ENCODE measurements at places on chromosomes 6 and 20. TPM values are rescaled to one million over a fixed set of nuclear protein-coding genes. Genes with fewer than 3 reads are reported as not detected.

DNA sequence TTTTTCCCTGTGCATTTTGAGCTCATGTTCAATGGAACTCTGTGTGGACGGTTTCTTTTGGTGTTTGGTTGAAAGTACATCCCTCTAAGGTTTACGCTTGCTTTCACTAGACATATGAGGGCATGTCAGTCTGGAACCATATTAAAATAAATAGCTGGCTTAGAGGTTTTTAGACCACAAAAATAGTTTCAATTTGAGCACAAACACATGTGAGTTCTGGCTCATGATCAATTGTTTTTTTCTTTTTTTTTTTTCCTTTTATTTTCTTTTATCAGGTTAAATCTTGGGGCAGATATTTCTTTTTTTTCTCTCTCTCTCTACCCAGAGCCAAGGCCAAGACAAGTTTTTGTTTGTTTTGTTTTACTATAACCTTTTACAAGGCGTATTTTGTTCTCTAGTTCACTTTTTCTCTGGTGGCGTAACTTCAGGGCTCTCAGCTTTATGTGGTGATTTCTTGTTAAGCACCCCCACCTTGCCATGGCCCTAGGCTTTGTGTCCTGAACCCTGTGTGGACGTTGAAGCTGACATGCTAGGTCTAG is 92.9 kb downstream of the SHLD1 start:
- no peaks in the 10 kb centered on the region for H3K36me3 ChIP-seq
- H3K27me3 ChIP-seq = no peaks in the 10 kb centered on the region
- H3K4me3 ChIP-seq = no peak overlapping the region
- no peak overlapping the region for H3K27ac ChIP-seq
- DNase-seq = no peak

DNA sequence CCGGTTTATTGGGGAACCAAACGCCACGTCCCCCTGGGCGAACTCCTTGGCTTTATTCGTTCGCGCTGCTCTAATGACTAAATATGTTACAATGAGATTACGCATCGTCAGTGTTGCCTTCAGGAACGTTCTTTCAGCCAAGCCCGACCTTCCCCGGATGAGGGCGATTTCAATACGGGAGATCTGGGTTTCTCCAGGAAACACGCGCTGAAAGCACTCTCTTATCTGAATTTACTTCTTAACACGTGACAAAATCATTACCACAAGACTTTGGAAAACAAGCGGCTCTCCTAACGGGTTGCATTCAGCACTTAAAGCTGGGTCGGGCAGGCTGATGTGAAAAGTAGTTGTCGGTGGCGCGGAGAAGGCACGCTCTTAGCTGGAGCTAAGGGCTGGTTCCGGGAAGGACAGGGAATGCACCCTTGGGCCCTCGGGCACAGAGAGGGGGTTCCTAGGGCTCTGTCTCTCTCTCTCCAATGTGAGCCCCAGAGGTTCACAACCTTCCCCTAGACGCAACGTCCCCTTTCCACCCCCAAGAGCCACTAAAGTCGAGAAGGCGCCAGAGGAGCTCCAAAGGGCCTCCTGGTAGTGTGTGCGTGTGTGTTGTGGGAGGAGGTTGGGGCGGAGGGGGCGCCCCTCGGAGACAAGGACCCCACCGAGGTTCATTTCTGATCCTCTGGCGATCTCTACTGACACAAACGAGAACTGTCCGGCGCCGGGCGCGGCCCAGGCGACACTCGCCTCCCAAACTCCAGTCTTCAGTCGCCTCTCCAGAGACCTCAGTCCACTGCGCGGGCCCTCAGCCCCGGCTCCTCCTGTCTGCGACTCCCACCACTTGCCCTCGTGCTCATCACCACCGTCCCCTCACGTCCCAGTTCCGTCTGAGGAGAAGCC is 7.1 kb upstream of the NKX2-2 start:
- no peak overlapping the region for H3K4me3 ChIP-seq
- no peak overlapping the region for H3K27ac ChIP-seq
- no peaks in the 10 kb centered on the region for H3K36me3 ChIP-seq
- H3K4me1 ChIP-seq = no peaks in the 10 kb centered on the region

GRCh38 chr6:162116902-162117525 is 610.6 kb downstream of the PRKN start:
- H3K27me3 ChIP-seq = no peaks in the 10 kb centered on the region
- H3K4me3 ChIP-seq = no peak overlapping the region
- no peaks in the 10 kb centered on the region for H3K4me1 ChIP-seq
- DNase-seq = no peak

GRCh38 chr6:145865595-145865994 is 51.0 kb upstream of the FBXO30 start:
- no peak overlapping the region for H3K27ac ChIP-seq
- no peak overlapping the region for H3K4me3 ChIP-seq
- H3K27me3 ChIP-seq = no peaks in the 10 kb centered on the region
- no peak for DNase-seq
- H3K36me3 ChIP-seq = no peaks in the 10 kb centered on the region
- no peaks in the 10 kb centered on the region for H3K4me1 ChIP-seq

DNA sequence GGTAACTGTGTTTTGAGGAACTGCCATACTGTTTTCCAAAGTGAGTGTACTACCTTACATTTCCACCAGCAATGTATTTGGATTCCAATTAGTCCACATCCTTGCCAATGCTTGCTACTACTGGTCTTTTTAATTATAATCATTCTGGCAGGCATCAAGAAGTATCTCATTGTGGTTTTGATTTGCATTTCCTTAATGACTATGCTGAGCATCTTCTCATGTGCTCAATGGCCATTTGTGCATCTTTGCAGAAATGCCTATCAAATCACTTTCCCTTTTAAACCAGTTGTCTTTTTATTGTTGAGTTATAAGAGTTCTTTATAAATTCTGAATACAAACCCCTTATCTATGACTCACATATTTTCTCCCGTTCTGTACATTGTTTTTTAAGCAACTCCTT is 75.9 kb downstream of the ATG5 start:
- H3K27me3 ChIP-seq = no peaks in the 10 kb centered on the region
- H3K4me1 ChIP-seq = peaks cover 12% of the 10 kb centered on the region
- no peak overlapping the region for H3K27ac ChIP-seq
- H3K36me3 ChIP-seq = peaks cover 5% of the 10 kb centered on the region
- no peak for DNase-seq

GRCh38 chr20:63950701-63951397 is 5.4 kb downstream of the UCKL1 start:
- H3K4me3 ChIP-seq = no peak overlapping the region
- H3K27ac ChIP-seq = no peak overlapping the region

DNA sequence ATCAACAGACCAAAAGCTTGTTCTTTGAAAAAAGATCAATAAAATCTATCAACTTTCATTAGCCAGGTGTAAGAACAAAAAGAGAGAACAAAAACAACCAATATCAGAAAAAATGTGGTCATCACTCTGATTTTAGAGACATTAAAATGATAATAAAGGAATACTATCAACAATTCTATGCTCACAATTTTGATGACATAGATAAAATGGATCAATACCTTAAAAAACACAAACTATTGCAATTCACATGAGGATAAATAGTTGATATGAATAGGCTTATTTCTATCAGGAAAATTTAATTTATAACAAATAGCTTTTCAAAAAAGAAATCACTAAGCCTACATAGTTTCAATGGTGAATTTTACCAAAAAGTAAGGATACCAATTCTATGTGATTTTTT is 809.4 kb upstream of the EYS start:
- no peak overlapping the region for H3K27ac ChIP-seq
- H3K4me3 ChIP-seq = no peak overlapping the region
- H3K27me3 ChIP-seq = no peaks in the 10 kb centered on the region
- H3K4me1 ChIP-seq = no peaks in the 10 kb centered on the region
- no peak for DNase-seq

DNA sequence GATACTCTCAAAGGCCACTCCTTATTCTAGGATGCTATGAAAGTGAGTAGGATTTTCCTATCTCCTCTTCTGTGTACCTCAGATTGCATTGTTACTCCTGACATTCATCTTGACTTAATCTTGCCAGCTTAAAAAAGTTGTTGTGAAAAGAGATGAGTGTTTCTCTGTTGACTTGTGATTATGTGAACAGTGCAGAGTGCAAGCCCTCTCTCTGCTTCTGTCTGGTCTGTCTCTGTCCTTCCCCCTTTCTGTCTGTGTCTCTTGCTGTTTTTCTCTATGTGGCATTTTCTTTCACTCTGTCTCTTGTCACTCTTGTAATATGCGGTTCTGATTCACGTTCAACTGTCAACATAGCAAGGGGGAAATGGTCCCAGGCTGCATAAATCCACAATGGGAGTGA is 306.6 kb downstream of the FARS2 start:
- no peak overlapping the region for H3K4me3 ChIP-seq
- no peaks in the 10 kb centered on the region for H3K36me3 ChIP-seq
- no peaks in the 10 kb centered on the region for H3K4me1 ChIP-seq
- no peak for DNase-seq
- H3K27me3 ChIP-seq = no peaks in the 10 kb centered on the region

DNA sequence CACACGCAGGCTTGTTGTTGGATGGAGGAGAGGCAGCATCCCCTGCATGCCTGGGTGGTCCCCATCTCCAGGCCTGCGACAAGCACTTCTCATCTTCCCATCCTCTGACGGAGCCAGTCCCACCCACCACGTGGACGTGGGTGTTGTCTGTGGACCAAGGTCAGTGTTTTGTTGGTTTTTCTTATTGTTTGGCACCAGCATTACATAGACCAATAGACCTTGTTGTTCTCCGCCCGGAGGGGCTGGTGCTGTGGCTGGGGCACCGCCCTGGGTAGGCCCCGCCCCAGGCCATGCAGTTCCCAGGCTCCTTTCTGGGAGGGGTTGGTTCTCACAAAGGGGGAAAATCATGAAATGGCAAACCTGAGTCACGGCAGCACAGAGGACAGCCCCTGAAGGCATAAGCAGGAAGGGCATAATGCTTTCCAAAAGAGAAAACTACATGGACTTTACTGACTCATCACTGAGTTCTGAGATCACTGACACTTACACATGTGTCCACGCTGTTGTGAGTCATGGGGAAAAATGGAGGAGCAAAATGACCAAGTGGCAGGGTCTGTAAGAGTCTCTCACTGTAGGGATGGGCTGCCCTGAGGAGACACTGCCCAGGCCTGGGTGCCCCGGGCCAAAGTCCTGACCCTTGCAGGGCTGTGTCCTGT is 90.8 kb downstream of the THBS2 start:
- no peak overlapping the region for H3K4me3 ChIP-seq
- peak; percentile 93 for DNase-seq

DNA sequence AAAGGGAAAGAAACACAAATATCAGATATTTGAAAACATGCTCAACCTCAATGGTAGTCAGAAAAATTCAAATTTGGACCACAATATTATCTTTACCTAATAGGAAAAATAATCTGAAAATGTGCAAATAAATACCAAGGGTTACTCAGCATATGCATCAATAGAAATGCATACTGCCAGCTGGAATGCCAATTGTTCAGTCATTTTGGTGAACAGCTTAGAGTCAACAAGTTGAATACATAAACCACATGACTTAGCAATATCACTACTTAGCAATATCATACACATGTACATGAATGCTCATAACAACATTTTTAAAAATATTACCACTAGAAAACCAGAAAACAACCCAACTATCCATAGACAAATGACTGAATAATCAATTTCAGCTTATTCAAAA is 212.7 kb downstream of the PTPRK start:
- no peak overlapping the region for H3K27ac ChIP-seq
- H3K27me3 ChIP-seq = no peaks in the 10 kb centered on the region
- DNase-seq = no peak
- no peak overlapping the region for H3K4me3 ChIP-seq
- H3K4me1 ChIP-seq = no peaks in the 10 kb centered on the region
- no peaks in the 10 kb centered on the region for H3K36me3 ChIP-seq

GRCh38 chr6:84685983-84686584 is 78.3 kb downstream of the TBX18 start:
- no peak overlapping the region for H3K27ac ChIP-seq
- H3K36me3 ChIP-seq = no peaks in the 10 kb centered on the region
- no peak for DNase-seq

DNA sequence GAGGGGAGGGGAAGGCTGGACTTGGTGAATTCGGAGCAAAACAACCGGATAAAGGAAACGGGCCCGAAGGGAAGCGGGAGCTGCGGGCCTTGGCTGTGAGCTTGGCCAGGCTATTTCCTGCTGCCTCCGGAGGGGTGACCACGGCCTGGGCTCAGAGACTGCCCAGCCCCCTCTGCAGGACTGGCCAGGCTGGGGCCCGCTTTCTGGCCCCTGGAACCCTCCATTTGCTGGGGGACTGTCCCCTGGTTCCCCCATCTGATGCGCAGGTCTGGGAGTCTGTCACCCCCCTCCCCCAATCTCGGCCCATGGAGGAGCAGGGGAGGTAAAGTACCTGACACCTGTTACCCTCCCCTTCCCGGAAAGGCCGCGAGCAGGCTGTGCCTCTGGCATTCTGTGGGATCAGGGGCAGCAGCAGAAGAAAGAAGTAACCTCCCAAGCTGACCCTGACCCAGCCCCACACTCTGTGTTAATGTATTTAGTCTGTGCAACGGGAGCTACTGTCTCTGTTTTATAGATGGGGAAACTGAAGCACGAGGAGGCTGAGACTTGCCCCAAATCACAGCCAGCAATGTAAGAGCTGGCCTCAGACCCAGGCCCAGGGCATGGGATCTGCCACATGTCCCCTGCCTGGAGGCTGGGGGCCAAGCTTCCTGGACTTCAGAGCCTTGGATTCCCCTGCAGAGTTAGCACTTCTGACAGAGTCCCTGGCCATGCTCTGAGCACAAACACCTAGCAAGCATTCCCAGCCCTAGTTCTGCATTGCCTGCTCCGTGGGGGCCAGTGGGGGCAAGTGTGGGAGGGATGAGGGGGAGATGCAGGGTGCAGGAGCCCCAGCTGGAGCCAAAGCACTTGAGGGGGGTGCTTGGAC is 3.5 kb downstream of the C20orf204 start:
- no peak overlapping the region for H3K27ac ChIP-seq
- peaks cover 9% of the 10 kb centered on the region for H3K4me1 ChIP-seq
- DNase-seq = no peak

DNA sequence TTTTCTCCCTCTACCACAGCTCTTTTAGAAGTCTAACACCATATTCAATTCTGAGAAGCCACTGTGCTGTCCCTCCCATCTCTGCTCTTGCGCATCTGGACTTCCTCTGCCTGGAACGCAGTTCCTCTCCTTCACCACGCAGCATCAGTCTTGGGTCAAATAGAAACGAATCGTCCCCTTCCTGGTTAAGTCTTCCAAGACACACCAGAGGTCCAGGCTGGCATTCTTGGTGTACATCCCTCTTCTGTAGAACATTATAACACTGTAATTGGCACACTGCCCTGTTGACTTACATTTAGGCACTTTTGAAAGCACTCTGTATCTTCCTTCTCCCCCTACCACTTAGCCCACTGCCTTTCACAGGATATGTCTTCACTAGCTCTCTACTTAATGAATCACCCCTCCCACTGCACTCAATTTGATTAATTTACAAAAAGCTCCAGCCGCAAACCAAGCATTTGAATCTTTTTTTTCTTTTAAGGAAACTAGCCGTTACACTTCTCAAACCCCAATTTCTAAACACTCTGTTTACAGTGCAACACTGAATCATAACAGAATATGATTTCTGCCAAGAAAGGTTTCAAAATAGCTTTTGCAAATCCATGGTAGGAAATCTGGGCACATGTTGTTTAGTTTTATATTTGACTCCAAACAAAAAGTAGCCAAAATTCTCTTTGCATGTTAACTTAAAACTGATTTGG is 140.8 kb upstream of the CARMIL1 start:
- no peaks in the 10 kb centered on the region for H3K36me3 ChIP-seq
- no peaks in the 10 kb centered on the region for H3K27me3 ChIP-seq
- peak overlapping the region; percentile 29 for H3K27ac ChIP-seq
- no peak for DNase-seq
- H3K4me3 ChIP-seq = peak overlapping the region; percentile 21

- no peak for DNase-seq
- H3K4me1 ChIP-seq = no peaks in the 10 kb centered on the region
- H3K27me3 ChIP-seq = no peaks in the 10 kb centered on the region
- no peak overlapping the region for H3K4me3 ChIP-seq
Observed at GRCh38 chr20:15760001-15760621, 813.1 kb downstream of the KIF16B start.

The GTSF1L gene
- polyA plus RNA-seq = not detected

The GMPR gene
- 0.32 TPM for polyA plus RNA-seq

The TMEM200A gene
- 80.4 TPM for polyA plus RNA-seq

The SFTA2 gene
- not detected for polyA plus RNA-seq

Data from keratinocyte (primary cell).